ENCODE measurements at places on chromosomes 11 and 22. TPM values are rescaled to one million over a fixed set of nuclear protein-coding genes. Genes with fewer than 3 reads are reported as not detected.

- DNase-seq: peak; percentile 9
Measured at GRCh38 chr22:21755851-21756284, 20.3 kb upstream of the YPEL1 start.

GRCh38 chr22:27134315-27134701 is 476.9 kb downstream of the MIAT start:
- DNase-seq: no peak

DNA sequence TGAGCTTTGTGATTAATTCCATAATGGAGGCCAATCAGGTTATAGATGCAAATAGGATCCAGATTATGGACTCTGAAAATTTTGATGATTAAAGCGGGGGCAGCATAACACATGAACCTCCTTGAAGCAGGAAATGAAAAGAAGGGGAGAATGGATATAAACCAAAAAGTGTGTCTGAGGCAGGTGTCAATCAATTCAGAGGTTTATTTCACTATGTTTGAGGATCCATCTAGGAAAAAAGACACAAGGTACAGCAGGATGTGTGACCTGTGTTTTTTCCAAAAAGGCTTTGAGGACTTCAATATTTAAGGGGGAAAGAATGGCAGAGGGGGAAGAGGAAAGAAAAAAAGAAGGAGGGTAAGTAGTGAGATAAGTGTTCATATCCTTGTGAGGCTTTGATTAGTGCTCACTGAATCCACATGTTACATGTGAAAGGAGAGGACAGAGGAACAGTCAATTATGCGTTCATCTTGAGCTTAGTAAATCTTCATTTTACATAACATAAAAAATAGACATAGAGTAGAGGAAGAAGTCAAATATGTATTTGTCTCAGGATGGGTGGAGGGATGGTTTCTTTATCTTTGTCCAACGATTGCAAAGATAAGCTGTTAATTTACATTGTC is 34.1 kb downstream of the MS4A2 start:
- no peak for DNase-seq

- no peak for DNase-seq
Measured at GRCh38 chr22:23285734-23286133, 105.4 kb downstream of the BCR start.

DNA sequence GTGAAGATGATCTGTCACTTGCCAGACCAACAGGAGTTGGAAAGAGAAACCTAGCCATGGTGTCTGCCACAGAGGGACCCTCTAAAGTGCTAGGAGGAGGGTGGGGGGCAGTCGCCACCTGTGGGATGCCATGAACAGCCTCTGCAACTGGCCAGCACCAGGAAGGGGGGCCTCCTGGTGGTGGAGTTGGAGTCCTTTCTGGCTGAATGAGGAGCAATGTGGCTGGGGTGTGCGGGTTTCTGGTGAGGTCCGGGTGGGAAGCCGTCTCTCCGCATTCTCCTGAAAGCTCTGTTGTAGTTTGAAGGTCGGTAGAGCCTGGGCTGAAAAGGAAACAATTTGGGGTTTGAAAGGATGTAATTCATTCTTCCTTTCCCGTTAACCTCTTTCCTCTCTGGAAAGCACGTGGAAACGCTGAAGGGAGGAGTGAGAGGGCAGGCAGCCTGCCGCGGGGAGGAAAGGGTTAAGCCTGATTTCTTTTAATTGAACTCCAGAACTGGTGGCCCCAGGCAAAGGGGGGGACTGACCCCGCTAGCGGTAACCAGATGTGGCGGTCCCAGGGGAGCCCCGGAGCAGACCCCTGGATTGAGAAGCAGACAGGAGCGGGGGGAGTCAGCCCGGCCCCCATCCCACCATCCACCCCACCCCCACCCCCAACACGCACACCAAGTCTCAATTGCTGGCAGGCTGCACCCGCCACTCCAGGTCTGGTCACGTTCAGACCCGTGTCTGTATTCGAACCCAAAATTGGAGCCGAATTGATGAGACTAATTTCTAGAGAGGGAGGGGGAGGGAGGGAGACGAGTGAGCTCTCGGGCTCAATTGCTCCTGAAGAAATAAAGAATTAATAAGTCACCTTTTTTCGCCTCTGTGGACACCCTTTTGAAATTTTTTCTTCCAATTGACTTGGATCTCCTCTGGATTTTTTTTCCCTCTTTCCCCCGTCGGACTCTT is 1.8 kb upstream of the FLI1 start:
- no peak for DNase-seq

- peak; percentile 59 for DNase-seq
Measured at GRCh38 chr22:48373626-48374173, 1454.0 kb downstream of the BRD1 start.

DNA sequence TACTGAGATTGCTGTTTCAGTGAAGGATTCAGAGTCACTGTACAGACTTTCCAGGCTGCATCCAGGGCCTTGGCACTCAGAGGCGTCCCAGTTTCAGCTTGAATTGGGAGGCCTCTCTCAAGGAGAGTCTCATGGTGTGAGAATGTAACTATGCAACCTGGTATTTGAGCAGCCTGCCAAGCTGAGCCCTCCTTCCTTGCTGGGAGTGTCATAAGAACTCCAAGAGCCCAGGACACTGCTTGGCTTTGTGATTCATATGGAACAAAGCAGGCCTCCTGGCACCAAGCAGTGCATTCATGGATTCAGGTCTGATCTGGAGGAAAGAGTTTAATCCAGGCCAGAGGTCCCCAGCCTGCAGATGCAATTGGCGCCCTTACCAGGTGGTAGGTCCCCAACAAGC is 171.7 kb downstream of the DBX1 start:
- no peak for DNase-seq

DNA sequence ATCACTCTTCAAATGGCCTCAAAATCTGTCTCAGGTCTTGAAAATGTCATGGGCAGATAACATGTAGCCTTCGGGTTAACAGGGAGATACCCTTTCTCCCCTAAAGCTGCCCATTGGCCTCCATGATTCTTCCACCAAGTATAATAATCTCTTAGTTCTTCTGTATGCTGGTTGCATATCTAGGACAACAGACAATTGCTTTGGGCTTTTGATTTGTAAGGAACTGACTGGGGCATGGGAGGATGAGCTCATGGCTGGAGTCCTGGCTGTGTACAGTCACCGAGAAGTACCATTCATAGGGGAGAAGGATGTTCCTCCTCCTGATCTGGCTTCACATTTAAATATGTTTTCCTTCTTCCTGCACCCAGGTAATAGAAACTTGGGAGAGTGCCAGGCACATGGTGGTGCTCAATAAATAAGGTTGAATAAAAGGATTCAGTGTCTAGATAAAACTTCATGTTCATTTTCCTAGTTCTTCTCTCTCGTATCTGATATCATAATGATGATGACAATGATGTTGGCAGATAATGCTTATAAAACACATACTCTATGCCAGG is 2.8 kb upstream of the AMPD3 start:
- DNase-seq: no peak

DNA sequence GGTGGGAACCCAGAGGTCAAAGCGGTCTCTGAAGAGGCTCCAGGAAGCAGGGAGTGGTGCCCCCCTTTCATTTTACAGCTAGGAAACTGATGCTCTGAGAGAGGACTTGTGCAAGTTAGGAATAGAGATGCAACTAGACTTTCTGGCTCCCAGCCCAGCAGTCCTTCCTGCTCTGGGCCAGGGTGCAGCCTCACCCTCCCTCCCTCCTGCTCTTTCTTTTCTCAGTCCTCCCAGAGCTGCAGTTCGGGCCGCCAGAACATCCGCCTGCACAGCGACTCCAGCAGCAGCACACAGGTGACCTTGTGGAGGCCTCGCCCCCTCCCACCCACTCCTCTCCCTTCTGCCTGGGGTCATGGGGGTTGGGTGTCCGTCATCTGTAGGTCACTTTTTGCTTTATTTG is 51.5 kb downstream of the LHFPL7 start:
- DNase-seq: no peak

GRCh38 chr11:113222241-113222640 is 92.1 kb upstream of the TTC12 start:
- DNase-seq: no peak

- DNase-seq: no peak
Measured at GRCh38 chr22:22565981-22566380, 6.9 kb upstream of the PRAME start.

- no peak for DNase-seq
Measured at GRCh38 chr11:123250892-123251656, 56.0 kb upstream of the CLMP start.

KRTAP5-8 gene
- not detected for total RNA-seq
